ENCODE measurements at places on chromosomes 6 and 20.

GRCh38 chr20:11195899-11196558 is 522.2 kb upstream of the JAG1 start:
- no peak for DNase-seq

GRCh38 chr6:120129228-120129627 is 779.7 kb upstream of the MAN1A1 start:
- no peak for DNase-seq

- DNase-seq: no peak
Measured at GRCh38 chr6:8442150-8442549, 6.8 kb upstream of the SLC35B3 start.

GRCh38 chr6:98094696-98095095 is 739.7 kb upstream of the POU3F2 start:
- DNase-seq: no peak

- no peak for DNase-seq
Measured at GRCh38 chr6:159722655-159723054, 4.7 kb upstream of the WTAP start.

GRCh38 chr20:49214571-49214970 is 4.6 kb upstream of the DDX27 start:
- DNase-seq: no peak

DNA sequence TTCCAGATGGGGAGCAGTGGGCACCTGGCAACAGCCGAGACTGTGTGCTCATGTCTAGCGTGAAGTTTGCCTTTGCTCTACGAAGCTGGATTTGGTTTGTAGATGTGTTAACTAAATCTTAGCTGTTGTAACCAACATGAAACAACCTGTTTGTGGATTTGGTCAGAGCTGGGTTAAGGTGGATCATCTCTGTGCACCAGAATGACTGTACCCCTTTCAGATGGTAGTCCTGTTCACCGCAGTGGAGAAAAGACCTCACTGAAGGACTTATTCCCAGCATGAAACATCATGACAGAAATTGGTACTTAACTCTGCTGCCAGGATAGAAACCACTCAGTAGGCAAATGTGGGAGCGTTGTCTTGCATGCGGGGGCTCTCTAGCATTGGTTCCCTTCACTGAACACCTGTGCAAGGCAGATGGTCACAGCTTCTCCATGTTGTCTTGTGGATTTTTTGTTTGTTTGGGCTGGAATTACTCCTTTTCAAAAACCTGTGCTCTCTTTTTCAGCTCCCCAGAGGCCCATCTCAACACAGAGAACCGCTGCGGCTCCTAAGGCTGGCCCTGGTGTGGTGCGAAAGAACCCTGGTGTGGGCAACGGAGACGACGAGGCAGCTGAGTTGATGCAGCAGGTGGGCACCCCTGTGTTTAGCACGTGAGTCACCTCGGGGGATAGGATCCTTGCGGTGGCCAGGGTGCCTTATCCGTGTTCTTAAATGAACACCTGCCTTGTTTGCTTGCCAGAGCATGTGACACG is 19.3 kb upstream of the EFCAB8 start:
- DNase-seq: no peak

GRCh38 chr6:120005292-120005976 is 655.9 kb upstream of the MAN1A1 start:
- DNase-seq: no peak

- DNase-seq: no peak
Measured at GRCh38 chr6:41722969-41723529, 12.4 kb downstream of the TFEB start.

- peak; percentile 80 for DNase-seq
Measured at GRCh38 chr6:144149894-144150709, at the start of gene STX11. STX11 (plus strand) TSS chr6:144150517; CDS start chr6:144186628, 36,111 bp downstream.

- no peak for DNase-seq
Measured at GRCh38 chr6:160998766-160999165, 7.2 kb downstream of the MAP3K4 start.

Measured in activated T-cell treated with anti-CD3 and anti-CD28 coated beads, Interleukin-2, amount 50 U/mL, for 1 hour (primary cell).